ENCODE measurements at places on chromosomes 6 and 20.

- DNase-seq = no peak
Measured at GRCh38 chr20:63740627-63741353, 1.2 kb downstream of the SLC2A4RG start.

GRCh38 chr6:133980168-133980567 is 27.1 kb downstream of the TBPL1 start:
- no peak for DNase-seq

GRCh38 chr6:108167449-108168089 is 1.7 kb downstream of the NR2E1 start:
- DNase-seq = no peak

DNA sequence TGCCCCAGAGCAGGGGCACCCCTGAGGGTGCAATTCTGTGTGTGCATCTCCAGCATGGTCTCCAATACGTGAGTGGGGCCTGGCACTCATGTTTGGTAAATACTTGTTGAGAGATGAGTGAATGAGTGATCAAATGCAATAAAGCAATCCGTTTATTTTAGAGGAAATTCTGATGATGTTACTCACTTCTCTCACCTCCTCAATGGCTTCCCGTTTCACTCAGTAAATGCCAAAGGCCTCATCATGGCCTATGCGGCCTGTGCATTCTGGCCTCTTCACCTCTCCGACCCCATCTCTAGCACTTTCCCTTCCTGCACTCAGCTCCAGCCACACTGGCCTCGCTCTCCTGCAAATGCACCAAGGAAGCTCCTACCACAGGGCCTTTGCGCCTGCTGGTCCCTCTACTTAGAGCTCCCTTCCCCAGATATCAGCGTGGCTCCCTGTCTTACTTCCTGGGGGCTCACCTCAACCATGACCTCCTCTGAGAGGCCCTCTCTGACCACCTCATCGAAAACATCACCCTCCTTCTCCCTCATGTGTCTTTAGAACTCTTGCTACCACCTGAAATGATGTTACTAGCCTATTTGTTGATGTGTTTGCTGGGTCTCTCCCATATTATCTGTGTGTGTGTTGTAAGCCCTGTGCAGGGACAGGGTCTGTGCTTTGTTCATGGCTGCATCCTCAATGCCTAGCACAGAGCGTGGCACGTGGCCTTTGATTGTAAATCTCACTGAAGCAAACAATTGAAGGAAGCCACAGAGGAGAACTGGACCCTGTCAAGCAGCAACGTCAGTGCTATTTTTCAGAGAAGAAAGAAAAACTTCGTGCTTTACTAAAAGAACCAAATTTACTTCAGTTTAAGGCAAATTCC is 42.6 kb downstream of the RAB44 start:
- no peak for DNase-seq

- no peak for DNase-seq
Measured at GRCh38 chr6:35064290-35064689, 76.8 kb downstream of the TCP11 start.

DNA sequence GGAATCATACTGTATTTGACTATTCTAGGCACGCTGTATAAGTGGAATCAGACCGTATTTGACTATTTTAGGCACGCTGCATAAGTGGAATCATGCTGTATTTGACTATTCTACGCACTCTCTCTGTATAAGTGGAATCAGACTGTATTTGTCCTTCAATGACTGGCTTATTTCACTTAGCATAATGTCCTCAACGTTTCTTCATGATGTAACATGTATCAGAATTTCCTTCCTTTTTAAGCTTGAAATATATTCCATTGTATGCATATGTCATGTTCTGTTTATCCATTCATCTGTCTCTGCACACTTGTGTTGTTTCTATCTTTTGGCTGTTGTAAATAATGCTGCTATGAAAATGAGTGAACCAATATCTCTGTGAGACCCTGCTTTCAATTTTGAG is 5.7 kb downstream of the CCDC170 start:
- DNase-seq = no peak

DNA sequence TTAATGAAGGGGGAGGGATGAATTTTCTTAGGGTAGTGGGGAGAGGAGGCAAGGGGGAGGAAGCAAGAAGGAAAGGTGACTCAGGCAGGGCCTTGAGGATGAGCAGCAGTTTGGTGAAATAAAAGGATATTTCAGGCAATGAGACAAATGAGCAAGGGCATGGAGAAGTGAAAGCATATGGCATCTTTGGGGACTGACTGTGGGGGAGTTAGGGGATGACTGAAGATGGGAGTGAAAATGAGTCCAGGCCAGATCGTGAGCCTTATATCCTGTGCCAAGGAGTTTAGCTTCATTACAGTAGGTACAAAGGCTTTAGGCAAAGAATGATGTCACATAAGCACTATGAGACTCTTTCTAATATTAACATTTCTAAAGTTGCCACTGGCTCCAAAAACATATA is 51.9 kb downstream of the ILRUN start:
- no peak for DNase-seq

- no peak for DNase-seq
Measured at GRCh38 chr6:39520916-39521315, 198.4 kb upstream of the KCNK16 start.

DNA sequence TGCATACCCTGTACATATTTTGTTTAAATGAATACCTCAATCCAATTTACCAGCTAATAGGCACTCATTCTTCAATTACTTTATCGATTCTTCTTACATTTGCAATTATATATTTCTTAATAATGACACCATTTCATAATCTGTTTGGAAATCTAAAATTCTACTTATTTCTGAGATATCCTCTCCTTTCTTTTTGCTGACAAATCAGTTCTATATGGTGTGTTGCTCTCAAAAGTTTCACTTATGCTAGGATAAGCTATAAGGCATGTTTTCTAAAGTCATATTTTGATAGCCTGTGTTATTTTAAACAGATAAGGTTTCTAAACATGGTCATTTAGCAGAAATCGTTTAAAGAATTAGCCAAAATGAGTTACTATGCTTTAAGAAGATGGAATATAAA is 140.6 kb upstream of the GJE1 start:
- no peak for DNase-seq

DNA sequence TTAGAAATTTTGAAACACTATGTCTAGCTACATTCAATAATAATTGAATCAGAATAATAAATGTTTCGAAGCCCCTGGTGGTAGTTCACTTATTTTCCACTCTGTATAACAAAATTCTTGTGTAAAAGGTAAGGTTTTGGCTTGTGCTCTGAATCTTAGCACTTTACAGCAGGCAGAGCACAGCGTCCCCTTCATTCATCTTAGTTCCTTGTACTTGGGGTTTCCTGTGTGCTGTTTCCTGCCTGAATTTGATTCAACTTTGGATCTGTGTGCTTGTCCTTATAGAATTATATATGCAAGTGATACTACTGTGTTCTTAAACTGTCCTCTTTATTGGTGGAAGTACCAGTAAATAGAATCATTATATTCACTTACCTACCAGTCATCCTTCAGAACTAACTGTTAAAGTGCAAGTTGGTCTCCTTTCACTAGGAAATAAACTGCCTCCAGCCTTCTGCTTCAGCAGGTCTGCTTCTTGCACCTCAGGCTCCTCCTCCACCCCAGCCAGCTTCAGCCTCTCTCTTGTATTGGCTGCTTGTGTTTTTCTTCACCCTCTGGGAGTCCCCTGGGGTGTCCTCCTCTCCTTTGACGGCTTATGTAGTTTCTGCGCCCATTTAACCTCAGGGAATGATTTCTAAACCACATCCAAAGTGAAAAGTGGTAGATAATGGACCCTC is 28.8 kb upstream of the TULP4 start:
- no peak for DNase-seq

GRCh38 chr6:118506071-118506638 is 41.9 kb upstream of the PLN start:
- no peak for DNase-seq

- no peak for DNase-seq
Measured at GRCh38 chr6:53264337-53264736, 84.4 kb downstream of the ELOVL5 start.

DNA sequence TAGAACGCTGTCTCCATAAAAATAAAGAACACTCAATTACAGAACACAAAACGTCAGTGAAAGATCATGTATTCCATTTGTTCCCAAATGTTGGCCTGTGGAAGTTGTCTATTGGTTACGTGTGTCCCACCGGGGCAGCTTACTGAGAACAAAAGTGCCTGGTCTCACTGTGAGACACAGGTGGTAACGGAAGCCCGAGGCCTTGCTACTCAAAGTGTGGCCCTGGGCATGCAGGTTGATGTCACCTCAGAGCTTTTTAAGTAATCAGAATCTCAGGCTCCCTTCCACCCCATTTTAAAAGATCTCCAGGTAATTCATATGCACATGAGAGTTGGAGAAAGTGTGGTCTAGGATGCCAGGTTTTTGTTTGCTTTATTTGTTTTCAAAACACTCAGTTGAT is 422.5 kb upstream of the OPRM1 start:
- DNase-seq = no peak

- no peak for DNase-seq
Measured at GRCh38 chr6:34638834-34639736, 57.5 kb downstream of the ILRUN start.

GRCh38 chr20:47785854-47786764 is 828 bp upstream of the SULF2 start:
- no peak for DNase-seq

- DNase-seq = no peak
Measured at GRCh38 chr6:166109608-166110007, 58.0 kb downstream of the TBXT start.

GRCh38 chr20:47664068-47664437 is 121.2 kb downstream of the SULF2 start:
- DNase-seq = no peak

- DNase-seq = no peak
Measured at GRCh38 chr6:127366282-127367022, 23.0 kb upstream of the ECHDC1 start.

- no peak for DNase-seq
Measured at GRCh38 chr20:44614525-44614924, 32.1 kb downstream of the PKIG start.

- DNase-seq = peak; percentile 35
Measured at GRCh38 chr20:45823949-45824835, 2.9 kb downstream of the TNNC2 start.

- DNase-seq = no peak
Measured at GRCh38 chr6:117110737-117111136, 154.6 kb upstream of the VGLL2 start.

DNA sequence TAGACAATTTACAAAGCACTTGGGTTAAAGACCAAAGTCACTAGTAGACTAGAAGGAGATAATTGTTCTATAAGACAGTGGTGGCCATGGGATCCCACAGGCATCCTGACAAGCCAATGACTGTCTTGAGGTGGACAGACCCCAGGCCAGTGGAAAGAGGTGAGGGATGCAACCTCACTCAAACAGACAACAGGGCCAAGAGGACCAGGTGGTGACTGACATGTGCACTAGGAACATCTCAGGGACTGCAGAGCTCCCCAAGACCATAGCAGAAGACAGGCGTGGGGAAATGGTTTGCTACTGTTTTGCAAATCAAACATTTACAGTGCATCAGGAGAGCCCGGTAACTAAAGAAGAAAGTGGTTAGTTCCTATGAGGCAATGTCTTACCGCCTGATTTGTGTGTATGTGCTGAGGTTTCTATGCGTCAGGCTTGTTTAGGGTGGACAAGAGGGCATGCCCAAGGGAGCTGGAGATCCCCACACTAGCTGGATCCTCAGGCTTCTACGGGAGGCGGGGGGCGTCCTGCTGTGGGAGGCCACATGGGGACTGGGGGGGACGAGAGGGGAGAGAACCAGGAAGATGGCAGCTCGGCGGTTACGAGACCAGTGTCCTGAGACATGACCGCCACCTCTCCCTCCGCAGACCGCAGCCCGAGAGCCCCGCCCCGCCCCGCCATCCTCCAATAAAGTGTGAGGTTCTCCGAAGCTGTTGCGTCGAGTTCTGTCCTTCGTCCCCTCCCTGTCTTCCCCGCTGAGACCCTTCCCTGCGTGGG is 623 bp upstream of the MRPS26 start:
- no peak for DNase-seq

- no peak for DNase-seq
Measured at GRCh38 chr6:157620944-157621343, 202.1 kb upstream of the SNX9 start.

Data from T-helper 1 cell (primary cell).